ENCODE measurements at places on chromosomes 12 and 14.

DNA sequence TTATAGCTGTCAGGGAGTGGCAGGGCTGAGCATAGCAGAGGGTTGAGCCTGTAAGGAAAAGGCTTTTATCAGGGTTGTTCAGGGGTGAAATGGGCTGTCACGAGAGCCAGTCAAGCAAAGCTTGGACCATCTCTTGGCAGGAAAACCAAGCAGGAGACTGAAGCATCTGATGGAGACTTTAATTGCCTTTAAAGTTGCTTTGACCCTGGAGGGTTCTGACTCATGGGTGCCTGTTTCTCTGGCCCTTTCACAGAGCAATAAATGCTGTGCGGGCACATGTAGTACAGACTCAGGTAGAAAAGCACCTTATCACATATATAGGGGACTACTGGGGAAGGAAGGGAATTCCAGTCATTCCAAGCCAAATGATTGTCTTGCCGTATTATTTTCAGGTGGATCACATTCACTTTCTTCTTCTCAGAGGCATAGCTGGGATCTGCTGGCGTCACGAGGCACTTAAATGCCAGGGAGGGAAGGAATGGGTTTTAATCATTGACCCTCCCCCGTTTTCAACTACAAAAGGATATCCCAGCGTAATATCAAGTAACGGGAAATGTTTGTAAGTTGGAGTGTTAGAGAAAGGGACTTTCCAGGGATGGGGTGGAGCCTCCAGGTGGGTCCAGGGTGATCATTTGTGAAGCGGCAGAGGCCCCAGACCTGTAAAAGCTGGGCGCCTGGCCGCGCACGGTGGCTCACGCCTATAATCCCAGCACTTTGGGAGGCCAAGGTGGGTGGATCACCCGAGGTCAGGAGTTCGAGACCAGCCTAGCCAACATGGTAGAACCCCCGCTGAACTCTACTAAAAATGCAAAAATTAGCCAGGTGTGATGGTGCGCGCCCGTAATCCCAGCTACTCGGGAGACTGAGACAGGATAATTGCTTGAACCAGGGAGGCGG lies 34.9 kb downstream of the PLEKHD1 start:
- no peak for DNase-seq

- no peak for DNase-seq
Measured at GRCh38 chr12:30533558-30534265, 162.0 kb downstream of the IPO8 start.

- no peak for DNase-seq
Measured at GRCh38 chr12:53091756-53092155, 5.7 kb upstream of the IGFBP6 start.

DNA sequence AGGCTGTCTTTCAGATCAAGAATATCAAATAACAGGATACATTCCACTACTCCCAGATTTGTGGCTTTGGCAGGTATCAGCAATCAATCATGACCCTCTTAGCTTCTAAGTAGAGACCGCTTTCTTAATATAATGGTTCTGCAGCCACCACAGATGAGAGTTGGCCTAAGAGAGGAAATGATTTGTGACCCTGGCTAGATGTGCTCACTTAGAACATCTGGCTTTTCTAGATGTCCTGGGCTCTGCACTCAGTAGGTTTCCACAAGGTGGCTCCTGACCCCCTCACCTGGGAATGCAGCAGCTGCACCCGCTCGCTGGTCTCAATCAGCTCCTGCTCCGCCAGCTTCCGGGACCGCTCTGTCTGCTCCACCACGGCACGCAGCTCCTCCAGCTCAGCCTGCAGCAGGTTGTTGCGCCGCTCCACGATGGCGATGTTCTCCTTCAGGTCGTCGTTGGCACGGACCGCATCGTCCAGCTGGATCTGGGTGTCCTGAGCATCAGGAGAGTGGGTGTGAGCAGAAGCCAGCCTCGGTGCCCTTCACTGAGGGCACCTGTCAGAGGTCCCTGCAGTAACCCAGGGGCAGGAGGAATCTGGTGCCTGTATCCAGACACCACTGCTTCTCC lies 8.9 kb downstream of the CMTM5 start:
- DNase-seq = no peak

DNA sequence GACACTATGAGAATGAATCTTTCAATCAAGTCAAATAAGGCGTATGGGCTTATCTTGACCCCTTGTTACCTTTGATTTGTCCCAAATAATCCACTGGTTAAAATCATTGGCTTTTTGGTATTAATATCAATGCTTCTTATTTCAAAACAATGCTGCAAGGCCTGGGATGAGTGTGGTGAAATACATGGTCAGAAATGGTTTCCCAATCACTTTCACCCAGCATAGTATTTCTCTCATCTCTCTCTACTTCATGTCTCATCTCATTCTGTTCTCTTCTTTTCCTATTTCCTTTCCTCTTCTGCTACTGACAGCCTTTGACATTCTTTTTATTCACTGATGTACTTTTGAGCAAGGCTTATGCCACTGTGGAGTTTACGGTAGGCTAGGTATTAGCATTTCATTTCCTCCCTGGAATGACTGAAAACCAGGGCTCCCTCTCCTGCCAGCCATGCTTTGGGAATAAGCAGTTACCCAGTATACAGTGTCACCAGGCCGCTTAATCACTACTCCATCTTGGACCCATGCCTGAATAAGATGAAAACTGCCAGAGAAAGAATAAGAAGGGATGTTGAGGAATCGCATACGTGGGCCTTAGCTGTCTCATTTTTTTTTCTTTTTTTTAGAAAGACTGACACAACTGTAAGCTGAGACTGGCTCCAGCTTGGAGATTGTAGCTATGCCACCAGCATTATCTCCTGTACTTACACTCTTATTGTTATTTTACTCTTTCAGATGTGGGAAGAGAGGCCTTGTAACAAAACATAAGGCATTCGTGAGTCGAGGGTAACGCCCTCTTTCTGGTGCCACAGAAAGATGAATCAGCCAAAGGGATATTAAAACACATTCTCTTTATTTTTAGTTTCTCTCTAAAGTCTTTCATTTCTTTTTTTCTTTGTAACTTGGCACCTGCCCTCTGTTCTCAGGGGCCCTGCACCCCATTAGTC lies 53.5 kb downstream of the IGF1 start:
- peak; percentile 17 for DNase-seq

GRCh38 chr12:16600525-16600924 lies 5.4 kb downstream of the LMO3 start:
- no peak for DNase-seq

GRCh38 chr14:51035611-51036192 lies 59.2 kb downstream of the TRIM9 start:
- DNase-seq = no peak

DNA sequence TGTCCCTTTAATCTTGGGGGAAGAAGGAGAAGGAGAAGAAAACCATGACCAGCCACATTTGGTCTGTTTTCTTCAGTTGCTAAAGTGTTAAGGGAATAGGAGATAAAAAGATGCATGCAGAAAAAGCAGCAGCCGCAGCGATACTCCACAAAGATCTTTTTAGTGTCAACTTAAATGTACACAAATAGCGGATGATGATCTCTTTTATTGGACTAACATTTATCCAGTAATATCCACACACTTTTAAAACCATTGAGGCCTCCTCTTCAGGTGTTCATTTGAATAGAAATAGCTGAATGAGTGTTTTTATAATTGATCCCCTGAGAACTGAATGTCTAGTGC lies 83.5 kb downstream of the PAPOLA start:
- DNase-seq = no peak

DNA sequence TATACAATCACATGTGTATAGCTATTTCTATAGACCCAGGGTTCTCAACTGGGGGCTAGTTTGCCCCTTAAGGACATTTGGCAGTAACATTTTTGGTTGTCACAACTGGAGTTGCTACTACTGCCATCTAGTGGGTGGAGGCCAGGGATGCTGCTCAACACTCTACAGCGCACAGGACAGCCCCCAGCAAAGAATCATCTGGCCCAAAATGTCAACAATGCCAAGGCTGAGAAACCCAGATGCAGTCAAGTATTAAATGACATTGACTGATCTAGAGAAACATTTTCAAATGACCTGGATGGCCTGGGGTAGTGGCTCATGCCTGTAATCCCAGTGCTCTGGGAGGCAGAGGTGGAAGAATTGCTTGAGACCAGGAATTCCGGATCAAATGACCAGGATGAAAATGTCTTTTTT lies 5.8 kb downstream of the WSB2 start:
- DNase-seq = peak; percentile 63

DNA sequence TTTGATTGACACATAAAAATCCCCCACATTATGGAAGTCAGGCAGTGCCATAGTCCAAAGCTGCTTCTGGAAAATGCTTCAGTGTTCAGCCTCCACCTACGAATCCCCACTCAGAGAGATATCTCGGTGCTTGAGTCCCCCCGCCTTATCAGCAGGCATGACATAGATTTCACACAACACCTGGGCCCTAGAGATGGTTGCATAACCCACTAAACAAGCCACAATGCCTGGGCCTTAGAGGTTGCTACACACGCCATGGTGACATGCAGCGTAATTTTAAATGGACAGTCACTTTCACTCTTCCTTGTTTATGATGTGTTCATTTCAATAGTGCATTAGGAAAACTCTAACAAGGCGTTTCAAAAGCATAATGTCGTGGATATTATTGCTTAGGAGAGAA lies 38.0 kb downstream of the CCDC60 start:
- no peak for DNase-seq

DNA sequence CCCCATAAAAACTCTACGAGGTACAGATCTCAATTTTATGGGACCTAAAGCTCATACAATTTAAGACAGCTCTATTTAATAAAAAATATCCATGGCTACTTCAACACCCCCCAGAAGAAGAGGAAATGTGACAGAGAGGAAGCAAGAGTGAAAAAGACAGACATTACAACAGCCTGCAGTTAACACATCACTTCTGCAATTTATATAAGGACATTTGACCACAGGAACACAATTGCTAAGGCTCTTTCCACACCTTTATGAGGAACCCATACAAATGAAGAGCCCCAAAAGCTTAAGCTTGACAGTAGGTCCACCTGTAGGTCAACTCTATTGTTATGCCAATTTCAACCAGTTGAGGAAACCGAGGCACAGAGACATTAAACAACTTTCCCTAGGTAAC lies 5.6 kb downstream of the OR10P1 start:
- DNase-seq = no peak

DNA sequence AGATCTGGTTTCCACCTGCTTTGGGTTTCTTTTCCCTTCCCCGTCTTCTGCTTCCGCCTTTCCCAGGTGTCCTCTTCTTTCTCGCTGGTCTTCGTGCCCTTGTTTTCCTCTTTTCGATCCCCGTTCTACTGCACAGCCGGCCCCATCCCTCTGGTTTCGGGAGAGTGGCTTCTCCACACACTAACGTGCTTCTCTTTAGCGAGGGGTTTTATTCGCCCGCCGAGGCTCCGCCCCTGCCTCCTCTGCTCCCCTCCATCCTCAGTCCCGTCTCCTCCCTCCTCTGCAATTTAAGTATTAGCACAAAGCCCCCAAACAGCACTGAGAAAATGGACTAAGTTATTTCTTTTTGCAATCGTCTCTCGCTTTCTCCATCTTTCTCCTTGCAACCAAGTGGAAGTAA lies at the start of gene SLC7A8:
SLC7A8 (minus strand) TSS at position 182 of the 400 bp plus-strand sequence. CDS start 746 bp downstream, outside the sequence.
- DNase-seq = no peak

DNA sequence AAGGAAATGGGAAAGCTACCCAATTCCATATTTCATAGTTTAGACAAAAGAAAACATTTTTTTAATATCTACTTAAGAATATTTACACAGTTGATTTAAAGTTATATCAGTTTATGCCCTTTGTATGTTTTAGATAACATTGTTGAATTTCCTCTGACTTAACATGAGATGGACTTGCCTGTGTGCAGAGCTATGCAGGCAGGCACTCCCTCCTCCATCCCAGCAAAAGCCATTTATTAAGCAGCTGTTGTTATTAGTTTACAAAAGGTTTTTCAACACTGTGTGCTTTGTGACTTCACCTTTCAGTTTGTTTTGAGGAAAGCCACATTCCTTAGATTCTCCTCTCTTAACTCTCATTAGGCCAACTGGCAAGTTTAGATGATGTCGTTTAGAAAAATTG lies 337.5 kb upstream of the PDE3A start:
- DNase-seq = no peak

GRCh38 chr12:105231396-105231795 lies 4.6 kb downstream of the APPL2 start:
- no peak for DNase-seq

GRCh38 chr14:99234355-99234754 lies 37.6 kb downstream of the BCL11B start:
- peak; percentile 30 for DNase-seq

DNA sequence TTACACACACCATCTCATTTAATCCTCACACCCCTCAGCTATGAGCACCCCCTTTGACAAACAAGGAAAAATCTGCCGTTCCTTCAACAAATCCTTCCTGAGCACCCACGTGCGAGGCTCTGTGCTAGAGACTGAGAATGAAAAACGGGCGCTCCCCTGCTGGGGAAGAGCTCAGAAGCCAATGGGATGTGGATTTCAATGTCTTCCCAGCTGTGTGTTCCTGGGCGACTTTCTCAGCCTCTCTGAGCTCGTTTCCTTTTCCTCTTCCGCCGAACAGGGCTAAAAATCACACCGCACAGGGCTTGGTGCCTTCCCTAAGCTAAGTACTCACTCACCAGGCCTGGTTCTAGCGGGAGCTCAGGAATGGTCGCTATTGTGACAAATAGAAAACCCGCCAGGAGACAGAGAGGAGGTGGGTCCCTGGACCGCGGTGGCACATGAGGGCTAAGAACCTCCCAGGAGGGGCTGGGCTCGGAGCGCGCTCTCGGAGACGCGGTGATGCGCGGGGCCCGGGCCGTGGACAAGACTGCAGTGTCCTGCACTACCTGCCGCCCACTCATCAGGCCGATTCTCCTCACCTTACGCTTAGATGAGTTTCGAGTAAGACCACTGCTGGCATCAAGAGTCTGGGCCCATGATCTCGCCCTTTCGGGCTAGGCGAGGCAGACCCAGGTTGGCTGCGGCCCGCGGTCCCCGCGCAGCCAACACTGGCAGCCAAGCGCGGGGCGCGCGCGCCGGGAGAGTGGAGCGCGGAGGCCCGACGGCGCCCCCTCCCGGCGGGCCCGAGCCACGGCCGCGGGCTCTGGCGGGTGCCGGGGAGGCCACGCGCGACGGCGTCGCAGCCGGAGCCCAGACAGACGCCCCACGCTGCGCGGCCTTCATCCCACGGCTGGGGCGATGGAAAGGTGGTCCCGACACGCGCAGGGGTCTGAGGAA lies 17.0 kb downstream of the ZDHHC22 start:
- DNase-seq = peak; percentile 25

- no peak for DNase-seq
Measured at GRCh38 chr14:64502887-64503433, 678 bp downstream of the ZBTB25 start.

DNA sequence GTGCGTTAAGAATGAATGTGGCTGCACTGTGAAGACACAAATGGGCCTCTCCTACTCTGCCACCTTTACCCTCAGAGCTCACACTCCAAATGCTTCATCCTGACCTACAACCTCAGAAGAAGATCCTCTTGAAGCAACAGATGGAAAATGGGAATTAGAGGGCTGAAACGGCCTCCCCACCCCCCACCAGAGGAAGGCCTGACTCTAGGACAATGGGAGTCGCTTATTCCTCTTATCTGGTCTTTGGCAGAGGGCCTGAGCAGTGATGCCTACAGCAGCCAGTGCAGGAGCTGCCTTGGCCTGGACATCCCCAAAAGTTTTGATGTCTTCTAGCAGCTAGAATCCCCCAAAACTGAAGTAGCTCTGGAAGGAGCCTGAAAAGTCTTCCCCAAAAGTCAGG lies 29.2 kb downstream of the BTBD7 start:
- peak; percentile 9 for DNase-seq

GRCh38 chr14:100554082-100554677 lies 33.0 kb downstream of the BEGAIN start:
- no peak for DNase-seq
